ENCODE measurements at places on chromosomes 3 and 15.

DNA sequence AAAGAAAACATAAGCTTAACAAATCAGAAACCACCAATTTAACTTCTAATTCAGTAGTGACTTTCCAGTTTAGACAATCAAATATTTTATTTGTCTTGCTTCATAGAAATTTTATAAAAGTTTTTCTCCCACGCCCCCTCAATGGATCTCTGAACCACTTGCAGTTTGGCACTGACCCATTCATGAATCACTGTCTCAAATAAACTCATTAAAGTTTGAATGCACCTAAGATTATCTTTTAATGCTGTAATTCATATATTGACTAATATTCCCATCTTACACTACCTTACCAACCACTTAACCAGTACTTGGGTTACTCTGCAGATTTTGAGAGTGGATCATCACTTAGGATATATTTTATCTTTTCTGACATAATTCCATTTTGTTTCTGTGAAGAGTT lies 880.2 kb downstream of the OTOL1 start:
- DNase-seq: no peak

GRCh38 chr15:83208367-83208661 lies 691 bp upstream of the HDGFL3 start:
- DNase-seq: no peak

GRCh38 chr3:132563420-132564069 lies 33.5 kb upstream of the ACKR4 start:
- no peak for DNase-seq

GRCh38 chr15:59522988-59523461 lies 85.0 kb downstream of the FAM81A start:
- no peak for DNase-seq

DNA sequence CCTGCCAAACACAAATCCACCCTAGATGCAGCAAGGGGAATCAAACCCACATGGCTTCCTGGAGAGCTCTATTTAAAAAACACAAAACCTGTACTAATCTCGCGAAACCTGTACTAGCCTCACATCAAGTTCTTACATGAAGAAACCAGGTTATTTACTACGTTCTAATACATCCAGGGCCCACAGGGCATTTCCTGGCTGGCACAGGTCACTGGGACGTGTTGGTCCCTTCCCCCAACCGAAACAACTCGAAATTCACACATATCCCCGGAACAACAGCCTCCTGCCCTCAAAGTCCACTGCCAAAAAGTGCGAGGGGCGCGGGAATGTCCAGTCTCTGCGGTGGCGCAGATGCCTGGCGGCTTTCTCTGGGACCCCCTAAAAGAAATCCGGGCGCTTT lies 955 bp downstream of the CDCP1 start:
- DNase-seq: no peak

- no peak for DNase-seq
These were observed 14.6 kb downstream of the ZNF860 start for GRCh38 chr3:31996195-31996594.

Data from aorta (tissue), 5 donors.